ENCODE measurements at places on chromosomes 16 and 17.
A peak's percentile ranks its signal among the peaks of the same experiment; 100 is the strongest.

DNA sequence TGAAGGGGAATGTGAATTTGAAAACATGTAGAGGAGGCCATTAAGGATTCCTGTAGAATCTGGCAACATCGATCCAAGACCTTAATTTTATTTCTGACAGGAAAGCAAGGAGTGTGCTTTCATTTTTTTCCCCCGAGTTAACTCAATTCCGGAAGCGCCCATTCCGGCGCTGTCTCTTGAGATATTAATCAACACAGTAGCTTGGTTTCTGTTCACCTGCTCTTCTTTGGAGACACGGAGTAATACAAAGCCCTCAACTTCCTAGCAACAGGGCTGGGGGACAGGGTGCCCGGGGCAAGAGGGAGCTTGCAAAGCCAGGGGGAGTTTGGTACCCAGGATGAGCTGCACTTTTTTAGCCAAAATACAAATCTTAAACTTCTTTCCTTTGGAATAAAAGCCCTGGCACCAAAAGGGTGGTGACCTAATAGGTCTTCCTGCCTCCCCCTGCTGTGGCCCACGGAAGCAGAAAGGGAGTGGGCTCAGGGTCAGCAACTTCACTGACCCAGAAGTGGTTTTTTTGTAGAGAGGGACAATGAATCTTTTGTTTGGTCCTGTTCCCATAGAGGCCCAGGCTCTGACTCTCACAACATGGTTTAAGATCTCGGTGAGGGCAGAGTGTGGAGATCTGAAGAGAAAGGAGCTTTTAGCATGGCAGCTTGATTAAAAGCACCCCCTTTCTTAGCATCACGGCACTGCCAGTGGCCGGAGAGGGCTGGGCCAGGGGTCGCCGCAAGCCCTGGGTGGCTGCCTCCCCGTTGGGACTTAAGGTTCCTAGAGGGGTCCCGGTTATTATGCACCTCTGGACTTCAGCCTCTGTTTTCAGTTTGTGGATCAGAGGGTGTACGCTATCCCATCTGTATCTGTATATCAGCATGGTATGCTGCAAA is 207.3 kb downstream of the CCDC182 start:
- no peak for DNase-seq

DNA sequence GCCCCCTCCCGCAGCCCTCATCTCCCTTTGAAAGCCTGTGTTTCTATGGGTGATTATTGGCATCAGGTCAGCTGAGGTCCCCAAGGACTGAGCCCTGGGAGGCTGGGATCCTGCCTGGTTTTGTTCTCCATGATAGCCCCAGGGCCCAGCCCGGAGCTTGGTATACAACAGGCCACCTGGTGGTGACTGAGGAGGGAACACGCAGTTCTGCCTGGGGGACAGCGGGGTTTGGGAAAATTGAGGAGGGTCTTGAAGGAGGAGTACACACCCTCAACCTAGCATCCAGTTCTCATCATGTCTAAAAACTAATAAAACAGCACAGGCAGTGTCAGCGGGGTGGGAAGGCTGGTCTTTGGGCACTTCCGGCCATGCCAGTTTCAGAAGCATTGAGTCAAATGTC is 335.1 kb downstream of the CPPED1 start:
- DNase-seq = no peak

DNA sequence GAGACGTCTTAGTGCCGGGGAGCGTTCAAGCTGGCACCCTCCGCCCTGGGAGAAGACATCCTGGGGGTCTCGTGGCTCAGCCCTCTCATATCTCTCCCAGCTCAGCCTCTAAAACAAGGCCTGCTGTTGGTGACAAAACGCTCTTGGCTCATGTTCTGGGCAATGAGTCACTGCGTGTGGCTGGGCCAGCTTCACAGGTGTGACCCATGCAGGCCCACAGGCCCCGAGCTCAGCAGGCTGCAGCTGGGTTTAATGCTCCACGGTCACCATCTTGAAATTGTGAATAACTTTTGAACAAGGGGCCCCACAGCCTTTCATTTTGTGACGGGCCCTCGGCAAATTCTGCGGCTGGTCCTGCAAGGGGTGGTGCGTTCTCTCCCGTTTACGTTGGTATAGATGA is 22.4 kb downstream of the GAA start:
- DNase-seq = no peak

GRCh38 chr17:58343131-58343530 is 8.9 kb downstream of the SUPT4H1 start:
- no peak for DNase-seq

DNA sequence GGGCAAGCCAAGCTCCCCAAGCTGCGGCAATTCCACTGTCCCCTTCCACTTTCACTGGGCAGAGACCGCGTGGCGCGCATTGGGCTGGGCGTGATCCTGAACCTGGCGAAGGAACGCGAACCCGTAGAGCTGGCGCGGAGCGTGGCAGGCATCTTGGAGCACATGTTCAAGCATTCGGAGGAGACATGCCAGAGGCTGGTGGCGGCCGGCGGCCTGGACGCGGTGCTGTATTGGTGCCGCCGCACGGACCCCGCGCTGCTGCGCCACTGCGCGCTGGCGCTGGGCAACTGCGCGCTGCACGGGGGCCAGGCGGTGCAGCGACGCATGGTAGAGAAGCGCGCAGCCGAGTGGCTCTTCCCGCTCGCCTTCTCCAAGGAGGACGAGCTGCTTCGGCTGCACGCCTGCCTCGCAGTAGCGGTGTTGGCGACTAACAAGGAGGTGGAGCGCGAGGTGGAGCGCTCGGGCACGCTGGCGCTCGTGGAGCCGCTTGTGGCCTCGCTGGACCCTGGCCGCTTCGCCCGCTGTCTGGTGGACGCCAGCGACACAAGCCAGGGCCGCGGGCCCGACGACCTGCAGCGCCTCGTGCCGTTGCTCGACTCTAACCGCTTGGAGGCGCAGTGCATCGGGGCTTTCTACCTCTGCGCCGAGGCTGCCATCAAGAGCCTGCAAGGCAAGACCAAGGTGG is 9.8 kb downstream of the SARM1 start:
- DNase-seq = no peak

- no peak for DNase-seq
Measured at GRCh38 chr16:70574595-70575271, 51.1 kb downstream of the SF3B3 start.

GRCh38 chr16:79721270-79721669 is 120.7 kb upstream of the MAF start:
- DNase-seq = peak; percentile 40

DNA sequence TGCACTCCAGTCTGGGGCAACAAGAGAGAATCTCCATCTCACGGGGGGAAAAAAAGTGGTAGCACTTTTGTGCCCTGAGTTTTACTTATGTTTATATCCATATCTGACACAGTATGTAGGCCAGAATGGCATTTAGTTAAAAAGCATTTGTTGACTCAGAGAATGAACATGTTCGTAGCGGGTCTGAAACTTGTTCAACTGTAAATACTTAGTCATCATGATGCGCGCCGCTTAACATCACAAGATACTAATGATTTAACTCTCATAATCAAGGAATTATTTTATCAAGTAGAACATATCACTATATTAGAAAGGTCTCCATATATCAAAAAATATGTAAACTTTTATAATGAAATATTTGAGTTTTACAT is 55.3 kb upstream of the ITGA2B start:
- DNase-seq = no peak

GRCh38 chr16:57571098-57571497 is 28.7 kb downstream of the ADGRG5 start:
- no peak for DNase-seq

- DNase-seq = no peak
Measured at GRCh38 chr17:9292561-9292941, 271.2 kb downstream of the NTN1 start.

DNA sequence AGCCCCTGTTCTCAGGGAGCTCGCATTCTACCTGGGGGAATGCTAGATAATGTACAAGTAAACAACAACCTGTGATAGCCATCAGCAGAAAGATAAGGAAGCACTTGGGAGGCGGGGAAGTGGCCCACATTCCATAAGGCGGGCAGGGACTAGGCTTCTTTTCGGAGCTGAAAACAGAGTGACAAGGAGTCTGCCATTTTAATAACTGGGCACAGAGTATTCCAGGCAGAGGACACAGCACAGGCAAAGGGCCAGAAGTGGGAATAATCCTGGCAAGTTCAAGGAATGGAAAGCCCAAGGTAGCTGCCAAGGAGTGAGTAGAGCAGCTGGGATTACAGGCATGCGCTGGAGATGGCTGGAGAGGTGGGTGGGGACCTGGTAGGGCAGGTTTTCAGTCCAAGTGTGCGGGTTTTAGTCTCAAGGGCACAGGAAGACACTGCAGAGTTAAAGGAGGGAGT is 24.3 kb downstream of the USP43 start:
- DNase-seq = no peak

DNA sequence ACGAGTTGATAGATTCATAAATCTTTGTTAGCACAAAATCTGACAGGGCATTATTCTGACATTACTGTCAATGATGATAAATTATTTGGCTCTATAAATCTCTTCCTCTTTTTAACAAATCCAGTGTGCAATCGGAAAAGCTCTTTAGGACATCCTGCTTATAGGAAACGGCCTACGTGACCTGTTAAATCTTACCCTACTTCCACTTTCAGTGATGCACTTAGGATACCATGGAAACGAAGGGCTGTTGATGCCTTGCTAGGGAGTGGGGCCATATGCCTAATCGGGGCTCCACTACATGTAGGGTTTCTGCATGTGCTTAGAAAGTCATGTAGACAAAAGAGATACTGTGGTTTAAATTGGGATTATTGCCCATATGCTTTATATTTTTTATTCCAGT is 27.2 kb downstream of the ZNF594 start:
- no peak for DNase-seq

GRCh38 chr17:68033636-68034451 is 1.7 kb upstream of the KPNA2 start:
- no peak for DNase-seq

GRCh38 chr16:1900452-1900774 is 17.8 kb downstream of the HS3ST6 start:
- DNase-seq = no peak

GRCh38 chr16:27242868-27243590 is 25.5 kb downstream of the NSMCE1 start:
- DNase-seq = no peak

DNA sequence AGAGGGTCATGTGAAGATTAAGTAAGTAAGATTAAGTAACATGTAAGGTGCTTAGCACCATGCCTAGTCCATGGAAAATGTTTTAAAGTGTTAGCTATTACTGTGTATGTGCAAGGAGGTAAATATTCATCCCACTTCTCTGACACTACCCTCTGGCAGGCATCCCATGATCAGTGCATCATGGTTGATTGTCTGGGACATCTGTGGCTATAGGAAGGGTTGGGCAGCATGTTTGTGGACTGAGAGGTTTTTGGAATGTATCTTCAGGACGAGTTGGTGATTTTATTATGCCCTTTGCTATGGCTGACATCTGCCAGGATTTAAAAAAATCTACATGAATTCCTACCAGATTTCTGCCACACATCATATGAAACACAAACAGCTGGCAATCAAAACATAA is 6.5 kb upstream of the TAOK1 start:
- DNase-seq = no peak

GRCh38 chr17:48438516-48439061 is 8.6 kb upstream of the SKAP1 start:
- DNase-seq = no peak

- no peak for DNase-seq
Measured at GRCh38 chr16:12026741-12027490, 50.4 kb downstream of the SNX29 start.

DNA sequence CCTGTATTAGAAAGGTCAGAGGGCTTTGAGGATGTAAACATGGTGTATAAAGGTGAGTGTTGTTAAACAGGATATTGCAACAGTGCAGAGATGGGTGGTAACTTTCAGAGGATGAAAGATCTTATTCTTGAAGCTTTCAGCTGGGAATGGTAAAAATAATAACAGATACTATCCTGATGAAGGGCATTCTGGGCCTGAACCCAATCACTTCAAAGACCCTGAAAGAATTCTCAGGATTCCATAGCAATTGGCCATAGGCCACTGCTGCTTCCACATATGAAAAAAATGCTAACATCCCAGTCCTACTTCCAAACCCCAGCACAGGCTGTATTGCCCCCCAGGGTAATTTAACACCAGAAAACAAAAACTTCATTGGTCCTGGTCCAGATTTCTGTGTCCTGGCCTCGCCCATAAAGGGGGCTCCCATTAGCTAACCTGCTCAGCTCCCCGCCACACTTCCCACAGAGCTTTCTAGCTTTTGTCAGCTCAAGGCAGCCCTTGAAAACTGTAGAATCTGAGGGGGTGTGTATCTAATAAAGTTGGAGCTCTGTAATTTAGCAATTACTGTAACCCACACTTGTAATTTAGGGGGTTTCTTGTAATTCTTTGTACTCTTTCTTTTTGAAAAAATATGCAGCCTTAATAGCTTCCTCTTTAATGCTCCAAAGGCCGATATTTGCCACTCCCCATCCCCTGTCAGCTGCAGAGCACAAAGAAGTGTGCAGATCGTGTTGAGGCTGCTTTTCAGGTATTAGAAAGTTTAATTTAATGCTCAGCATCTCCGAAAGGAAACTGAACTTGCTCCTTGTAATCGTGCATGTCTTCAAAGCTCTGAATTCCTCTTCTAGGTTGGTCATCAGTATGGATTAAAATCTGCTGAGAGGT is 371.5 kb downstream of the SEC14L1 start:
- no peak for DNase-seq

- no peak for DNase-seq
Measured at GRCh38 chr17:67994817-67995569, 1.3 kb downstream of the C17orf58 start.

GRCh38 chr17:6429266-6429665 is 5.7 kb downstream of the AIPL1 start:
- DNase-seq = no peak

GRCh38 chr17:73485130-73485529 is 159.1 kb downstream of the SDK2 start:
- no peak for DNase-seq

GRCh38 chr16:74753180-74753579 is 21.4 kb downstream of the FA2H start:
- DNase-seq = no peak

DNA sequence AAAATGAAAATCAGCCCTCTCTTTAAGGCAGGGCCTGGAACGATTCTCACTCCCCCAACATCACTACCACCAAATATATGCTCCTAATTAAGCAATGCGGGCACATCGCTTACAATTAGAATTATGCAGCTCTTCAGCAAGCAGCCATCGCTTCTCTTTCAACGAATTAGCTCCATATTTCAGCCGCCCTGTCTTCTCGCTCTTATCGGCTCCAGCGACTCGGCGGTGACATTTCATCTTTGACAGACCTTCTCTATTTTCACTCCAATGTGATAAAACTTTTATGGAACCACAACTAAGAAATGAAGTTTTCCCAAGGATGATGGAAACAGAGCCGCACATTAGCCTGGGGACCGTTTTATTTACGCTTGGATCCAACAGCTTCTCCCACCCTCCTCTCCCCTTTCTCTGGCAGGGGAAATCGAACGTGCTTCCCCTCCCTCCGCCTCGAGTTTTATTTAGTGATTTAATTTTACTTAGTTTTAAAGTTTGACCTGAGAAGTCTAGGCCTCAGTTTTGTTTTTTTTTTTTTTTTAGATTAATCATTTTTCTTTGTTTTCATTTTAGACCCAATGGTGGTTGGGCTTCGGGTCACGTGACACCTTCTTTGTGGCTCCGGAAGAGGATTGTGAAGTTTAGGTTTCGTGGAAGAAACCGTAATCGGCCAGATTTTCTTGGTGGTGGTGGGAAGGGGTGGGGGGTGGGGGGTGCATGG is 3.1 kb upstream of the HOXB2 start:
- DNase-seq = no peak

All from left renal cortex interstitium (tissue), 4 donors.